HCT116 (cell line): ENCODE measurements at places on chromosomes 12 and 14.

DNA sequence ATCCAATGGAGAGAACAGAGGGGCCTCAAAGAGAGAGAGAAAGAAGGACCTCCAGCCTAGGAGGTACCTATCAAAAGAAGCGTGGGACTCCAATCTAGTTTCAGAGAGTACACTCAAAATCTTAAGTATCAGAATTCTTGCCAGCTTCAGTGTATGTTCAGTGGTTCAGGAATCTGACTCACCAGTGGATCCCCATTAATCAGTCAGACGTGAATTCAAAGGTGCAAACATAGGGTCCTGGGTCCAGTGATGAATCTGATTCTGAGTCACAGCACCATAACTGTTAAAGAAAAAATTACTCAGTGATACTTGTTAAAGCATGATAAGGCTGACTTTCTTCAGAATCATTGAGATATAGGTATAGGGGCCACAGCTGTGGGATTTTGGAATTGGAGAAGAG is 33.2 kb downstream of the ETNK1 start:
- no peak for DNase-seq

DNA sequence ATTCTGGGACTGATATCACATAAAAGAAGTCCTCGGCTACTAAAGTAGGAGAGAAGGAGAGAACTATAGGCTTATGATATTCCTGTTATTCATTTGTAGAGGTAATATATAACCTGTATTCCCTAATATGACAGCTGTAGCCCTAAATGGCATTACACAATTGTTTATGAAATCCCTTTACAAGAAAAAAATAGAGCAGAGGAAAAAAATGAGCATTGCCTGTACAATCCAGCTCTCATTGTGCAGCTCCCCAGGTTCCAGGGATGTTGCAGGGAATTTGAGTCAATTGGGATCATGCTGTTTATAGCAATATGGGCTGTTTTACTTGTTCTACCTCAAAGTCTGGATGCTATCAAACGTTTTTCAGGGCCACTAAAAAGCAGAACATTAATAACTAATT is 173.1 kb downstream of the APAF1 start:
- no peak for DNase-seq

DNA sequence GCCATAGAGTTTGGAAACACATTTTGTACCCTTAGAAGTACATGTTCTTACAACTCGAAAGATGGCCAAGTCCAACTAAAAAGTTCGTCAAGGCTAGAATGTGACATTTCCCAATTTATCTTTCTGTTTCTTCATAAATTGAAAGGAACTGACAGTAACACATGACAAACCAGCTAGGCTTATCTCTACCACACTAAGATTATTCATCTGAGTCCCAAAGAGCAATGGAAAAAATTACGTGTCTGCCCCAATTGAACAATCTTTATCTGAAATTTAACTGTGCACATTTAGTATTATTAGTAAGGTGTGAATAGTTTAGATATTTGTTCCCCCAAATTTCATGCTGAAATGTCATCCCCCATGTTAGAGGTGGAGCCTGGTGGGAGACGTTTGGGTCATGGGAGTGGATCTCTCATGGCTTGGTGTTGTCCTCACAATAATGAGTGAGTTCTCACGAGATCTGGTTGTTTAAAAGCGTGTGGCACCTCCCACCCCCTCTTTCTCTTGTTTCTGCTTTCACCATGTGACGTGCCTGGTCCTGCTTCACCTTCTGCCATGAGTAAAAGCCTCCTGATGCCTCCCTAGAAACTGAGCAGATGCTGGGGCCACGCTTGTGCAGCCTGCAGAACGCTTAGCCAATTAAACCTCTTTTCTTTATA is 13.3 kb downstream of the CPM start:
- no peak for DNase-seq

DNA sequence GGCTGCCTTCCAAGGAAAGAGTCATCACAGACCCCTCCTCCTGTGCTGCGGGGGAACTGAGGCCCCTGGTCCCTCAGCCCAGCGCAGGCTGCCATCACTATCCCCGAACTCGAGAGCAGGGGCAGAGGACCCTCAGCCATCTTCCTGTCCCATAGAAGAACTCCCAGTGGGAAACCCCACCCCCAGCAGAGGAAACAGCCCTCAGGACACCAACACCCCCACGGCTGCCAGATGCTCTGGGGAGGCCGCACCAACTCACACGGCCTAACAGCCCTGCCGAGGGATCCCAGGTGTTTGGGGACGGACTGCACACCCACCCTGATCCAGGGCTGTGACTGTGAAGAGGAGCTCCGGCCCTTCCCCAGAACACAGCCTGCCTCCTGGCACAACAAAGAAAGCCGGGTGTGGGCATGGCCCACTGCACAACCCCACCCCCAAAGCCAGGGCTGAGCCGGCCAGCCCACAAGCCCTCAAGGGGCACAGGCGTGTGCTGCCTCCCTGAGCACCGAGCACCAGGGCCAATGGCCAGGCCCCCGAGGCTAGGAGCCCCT is 16.3 kb upstream of the C14orf180 start:
- DNase-seq: no peak

DNA sequence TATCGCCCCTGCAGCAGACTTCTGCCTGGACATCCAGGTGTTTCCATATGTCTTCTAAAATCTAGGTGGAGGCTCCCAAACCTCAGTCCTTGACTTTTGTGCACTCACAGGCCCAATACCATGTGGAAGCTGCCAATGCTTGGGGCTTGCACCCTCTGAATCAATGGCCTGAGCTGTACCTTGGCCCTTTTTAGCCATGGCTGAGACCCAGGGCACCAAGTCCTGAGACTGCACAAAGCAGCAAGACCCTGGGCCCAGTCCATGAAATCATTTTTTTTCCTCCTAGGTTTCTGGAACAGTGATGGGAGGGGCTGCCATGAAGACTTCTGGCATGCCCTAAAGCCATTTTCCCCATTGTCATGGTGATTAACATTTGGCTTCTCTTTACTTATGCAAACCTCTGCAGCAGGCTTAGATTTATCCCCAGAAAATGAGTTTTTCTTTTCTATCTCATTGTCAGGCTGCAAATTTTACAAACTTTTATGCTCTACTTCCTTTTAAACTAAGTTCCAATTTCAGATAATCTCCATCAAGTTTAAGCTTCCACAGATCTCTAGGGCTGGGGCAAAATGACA is 1445.8 kb upstream of the FLRT2 start:
- DNase-seq: no peak

- no peak for DNase-seq
Observed at GRCh38 chr12:115257791-115258190, 573.8 kb upstream of the TBX3 start.

DNA sequence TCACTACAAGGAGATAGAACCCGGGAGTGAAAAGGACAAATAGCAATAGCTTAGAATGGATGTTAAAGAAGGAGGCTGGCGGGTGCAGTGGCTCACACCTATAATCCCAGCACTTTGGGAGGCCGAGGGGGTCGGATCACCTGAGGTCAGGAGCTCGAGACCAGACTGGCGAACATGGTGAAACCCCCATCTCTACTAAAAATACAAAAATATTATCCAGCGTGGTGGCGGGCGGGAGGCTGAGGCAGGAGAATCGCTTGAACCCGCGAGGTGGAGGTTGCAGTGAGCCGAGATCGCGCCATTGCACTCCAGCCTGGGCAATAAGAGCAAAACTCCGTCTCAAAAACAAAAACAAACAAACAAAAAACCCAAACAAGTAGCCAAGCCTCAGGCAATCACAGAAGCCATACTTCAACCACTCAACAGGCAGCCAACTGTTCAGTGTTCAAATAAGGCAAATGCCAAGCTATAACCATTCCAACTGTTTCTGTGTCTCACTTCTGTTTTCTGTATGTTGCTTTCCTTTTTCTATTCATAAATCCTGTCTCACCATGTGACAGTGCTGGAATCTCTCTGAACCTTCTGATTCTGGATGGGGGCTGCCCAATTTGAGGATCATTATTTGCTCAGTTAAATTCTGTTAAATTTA is 3.9 kb upstream of the SPTLC2 start:
- DNase-seq: no peak

- no peak for DNase-seq
Observed at GRCh38 chr12:28367993-28368392, 177.7 kb downstream of the CCDC91 start.

DNA sequence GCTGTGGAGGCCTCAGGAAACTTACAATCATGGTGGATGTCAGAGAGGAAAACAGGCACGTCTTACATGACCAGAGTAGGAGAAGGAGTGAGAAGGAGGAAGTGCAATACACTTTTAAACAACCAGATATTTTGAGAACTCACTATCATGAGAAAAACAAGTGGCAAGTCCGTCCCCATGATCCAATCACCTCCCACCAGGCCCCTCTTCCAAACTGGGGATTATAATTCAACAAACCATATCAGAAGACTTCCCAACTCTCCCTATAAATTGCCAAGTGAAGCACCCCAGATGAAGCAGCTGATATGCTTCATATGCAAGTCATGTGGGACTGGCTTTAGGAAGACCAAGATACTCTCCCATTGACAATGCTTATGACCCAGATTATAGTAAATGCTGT is 11.6 kb upstream of the ACSM4 start:
- DNase-seq: no peak

GRCh38 chr14:54730156-54730961 is 163.4 kb downstream of the SAMD4A start:
- no peak for DNase-seq

DNA sequence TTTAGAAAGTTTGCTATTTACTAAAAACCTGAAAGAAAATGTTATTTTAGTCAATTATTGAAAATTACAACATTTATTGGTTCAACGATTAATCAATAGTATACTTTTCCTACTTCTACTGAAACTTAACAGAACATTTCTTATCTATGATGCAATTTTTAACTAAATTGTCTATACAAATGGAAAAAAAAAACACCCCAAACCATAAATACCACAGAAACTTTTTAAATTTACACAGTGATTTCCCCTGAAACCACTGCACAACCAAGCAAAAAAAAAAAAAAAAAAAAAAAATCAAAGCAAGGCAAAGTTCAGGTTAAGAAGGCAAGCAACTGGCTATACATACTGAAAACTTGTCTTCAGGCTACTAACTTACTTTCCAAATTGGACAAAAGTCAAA is 71.9 kb upstream of the POC1B start:
- DNase-seq: no peak

- DNase-seq: no peak
Observed at GRCh38 chr14:32217301-32217700, 14.2 kb upstream of the RNU6-8 start.

GRCh38 chr12:118611295-118611694 is 234.9 kb downstream of the SUDS3 start:
- no peak for DNase-seq

DNA sequence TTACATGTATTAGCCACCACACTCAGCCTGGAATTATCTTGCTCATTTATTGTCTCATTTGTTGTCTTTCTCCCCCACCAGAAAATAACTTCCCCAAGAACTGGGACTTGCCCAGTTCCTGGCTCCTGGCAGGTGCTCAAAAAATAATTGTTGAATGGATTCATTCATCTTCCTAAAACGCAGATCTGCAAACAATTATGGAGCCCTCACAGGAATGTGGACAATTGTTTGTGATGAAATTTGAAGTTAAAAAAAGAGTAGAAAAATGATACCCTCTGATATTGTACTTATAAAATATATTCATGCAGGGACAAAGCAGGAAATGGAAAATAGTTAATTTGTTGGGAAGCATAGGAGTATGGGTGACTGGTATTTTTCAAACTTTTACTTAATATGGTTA is 60.7 kb upstream of the MAP1LC3B2 start:
- no peak for DNase-seq

DNA sequence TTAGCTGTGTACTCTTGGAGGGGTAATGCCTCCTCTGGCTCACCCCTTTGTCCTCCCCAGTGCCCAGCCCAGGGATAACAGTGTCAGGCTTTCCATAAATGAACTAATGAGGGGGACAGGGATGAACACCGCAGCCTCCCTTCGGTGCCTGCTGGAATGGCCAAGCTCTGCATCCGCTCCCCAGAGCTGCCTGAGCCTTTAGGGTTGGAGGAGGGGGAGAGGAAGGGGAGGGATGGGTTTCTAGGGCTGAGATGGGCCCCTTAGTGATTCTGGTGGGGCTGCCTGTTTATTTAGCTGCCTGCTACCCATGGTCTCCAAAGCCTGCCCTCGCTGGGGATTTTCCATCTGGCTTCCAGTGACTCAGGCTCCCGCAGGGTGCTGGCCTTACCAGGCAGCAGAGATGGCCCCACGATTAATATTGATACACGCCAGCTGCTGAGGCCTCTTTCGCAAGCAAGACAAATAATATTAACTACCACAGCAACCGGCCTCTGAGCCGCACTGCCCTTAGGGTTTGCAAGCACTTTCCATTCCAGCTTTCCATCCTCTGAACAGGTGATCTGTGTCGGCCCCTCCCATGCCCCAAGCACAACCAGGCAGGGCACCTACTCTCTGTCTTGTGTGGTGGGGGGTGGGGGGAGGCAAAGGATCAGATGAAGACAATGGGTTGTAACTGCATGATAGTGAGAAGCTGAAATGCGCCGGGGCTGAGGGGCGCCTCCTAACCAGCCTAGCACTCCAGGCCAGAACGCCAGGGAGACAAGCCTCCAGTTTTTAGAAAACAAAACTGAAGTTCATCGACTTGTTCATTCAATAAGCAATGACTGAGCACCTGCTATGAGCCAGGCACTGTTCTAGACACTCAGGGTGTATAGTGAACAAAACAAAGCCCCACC is 56.7 kb downstream of the C14orf132 start:
- no peak for DNase-seq

- DNase-seq: no peak
Observed at GRCh38 chr12:55737581-55738122, 5.3 kb upstream of the GDF11 start.

DNA sequence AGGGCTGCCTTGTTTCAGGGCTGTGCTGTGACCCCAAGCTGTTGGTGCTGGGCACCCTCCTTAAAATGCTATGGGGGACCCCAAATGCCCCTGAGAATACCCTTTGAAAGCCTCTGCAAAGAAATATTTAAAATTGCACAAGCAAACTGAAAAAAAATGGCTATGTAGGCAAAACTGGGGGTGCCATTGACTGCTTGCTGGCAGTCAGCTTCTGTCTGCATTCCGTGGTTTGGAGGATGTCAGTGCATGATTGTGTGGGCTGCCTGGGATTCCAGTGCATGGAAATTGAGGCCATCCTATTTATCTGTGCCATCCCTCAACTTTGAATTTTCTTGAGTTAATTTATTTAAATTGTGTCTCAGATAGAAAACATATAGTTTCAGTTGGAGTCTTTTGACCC is 113.7 kb upstream of the RTL1 start:
- no peak for DNase-seq

DNA sequence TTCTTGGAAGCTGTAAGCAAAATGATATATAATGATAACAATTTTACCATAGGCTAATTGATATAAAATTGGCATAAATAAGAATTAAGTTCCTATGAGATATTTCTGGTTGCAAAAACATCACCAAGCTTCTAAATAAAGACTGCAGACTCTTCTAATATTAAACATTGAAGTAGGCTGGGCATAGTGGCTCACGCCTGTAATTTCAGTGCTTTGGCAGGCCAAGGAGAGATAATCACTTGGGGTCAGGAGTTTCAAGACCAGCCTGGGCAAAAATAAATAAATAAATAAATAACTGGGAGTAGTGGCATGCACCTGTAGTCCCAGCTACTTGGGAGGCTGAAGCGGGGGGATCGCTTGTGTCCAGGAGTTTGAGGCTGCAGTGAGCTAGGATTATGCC is 71.8 kb downstream of the NPAS3 start:
- DNase-seq: no peak
